ENCODE measurements at places on chromosomes 12 and 14.
A peak's percentile ranks its signal among the peaks of the same experiment; 100 is the strongest.

DNA sequence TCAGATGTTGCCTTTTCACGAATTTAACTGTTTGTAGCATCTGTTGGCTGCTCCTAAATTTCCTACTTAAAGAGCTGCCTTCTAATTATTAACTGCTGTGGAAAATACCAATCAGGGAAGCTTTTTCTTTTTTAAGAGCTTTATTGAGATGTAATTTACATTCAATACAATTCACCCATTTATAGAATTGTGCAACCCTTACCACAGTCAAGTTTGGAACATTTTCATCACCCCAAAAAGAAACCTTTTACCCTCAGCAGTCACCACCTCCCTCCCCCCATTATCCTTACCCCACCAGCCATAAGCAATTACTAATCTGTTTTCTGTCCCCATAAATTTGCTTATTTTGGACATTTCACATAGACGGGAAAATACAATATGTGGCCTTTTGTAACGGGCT is 1.4 kb downstream of the PCNX4 start:
- DNase-seq, result no peak

DNA sequence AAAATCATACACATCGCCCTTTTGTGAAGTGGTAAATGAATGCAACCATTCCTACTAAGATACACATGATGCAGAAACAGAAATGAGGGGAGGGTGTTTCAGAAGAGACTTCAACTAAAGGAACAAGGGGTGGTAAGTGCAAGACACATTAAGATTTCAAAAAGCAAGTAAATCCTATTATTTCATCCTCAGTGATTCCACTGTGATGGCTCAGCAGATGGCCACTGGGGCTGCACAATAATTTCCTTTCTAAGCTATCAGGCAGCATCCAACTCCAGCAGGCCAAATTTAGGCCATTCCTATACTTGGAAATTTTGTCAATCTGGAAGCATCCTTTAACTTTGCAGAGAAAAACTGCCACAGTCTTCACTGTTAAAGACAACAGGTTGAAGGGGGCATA is 272.4 kb downstream of the NELL2 start:
- no peak for DNase-seq

DNA sequence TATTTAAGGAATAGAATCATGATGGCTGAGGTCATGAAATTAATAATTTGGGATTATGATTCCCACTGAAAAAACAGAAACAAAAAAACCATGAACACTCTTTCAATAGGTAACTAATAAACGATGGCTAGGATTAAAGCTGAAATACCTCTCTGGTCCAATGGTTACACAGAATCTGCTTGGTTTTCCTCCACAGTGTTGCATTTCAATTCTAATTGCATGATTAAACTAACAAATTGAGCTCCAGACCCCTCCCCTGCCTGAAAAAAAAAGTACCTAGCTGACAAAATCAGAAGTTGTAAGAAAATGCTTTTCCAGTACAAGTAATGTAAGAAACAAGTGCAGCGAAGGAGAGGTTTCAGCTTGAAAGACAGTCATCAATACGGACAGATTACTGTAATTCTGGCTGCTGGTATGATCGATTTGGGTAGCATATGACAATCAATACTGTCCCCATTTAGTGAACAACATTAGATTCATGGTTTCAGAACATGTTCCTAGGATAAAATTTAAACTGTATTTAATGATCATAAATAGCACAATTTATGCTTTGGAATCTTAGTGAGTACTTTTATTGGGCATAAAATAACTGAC is 32.0 kb downstream of the INSM2 start:
- no peak for DNase-seq

- no peak for DNase-seq
Measured at GRCh38 chr12:24997970-24998582, 49.2 kb upstream of the BCAT1 start.

DNA sequence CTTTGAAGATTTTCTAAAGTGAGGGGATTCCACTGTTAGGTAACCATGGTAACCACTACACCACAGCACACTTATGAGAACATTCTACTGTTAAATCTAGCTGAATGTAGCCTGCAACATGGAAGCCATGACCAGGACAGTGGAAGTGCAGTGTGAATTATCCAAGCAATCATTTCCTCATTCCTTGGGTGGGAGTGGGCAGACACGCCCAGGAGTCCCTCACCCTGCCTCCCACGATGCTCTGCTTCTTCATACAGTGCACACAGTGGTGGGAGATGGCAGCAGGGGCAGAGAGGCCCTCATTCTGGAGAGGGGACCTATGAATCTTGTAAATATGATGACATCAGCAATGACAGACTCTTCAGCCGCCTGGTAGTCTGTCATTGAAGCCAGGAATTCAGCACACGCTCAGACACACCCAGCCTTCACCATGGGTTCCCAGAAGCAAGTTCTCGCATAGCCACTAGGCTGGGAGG is 70.1 kb upstream of the HOXC13 start:
- no peak for DNase-seq

DNA sequence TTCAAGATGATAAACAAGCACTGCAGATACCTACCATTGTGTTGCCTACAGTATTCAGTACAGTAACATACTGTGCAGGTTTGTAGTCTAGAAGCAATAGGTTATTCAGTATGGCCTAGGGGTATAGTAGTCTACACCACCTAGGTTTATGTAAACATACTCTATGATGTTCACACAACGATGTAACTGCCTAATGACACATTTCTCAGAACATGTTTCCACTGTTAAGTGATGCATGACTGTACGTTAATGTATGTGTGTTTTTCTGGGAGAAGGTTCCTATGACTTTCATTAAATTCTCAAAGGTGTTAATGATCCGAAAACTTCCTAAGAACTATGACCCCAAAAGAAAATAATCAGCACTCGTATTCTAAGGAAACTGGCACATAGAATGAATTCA is 20.9 kb upstream of the CALM1 start:
- no peak for DNase-seq

DNA sequence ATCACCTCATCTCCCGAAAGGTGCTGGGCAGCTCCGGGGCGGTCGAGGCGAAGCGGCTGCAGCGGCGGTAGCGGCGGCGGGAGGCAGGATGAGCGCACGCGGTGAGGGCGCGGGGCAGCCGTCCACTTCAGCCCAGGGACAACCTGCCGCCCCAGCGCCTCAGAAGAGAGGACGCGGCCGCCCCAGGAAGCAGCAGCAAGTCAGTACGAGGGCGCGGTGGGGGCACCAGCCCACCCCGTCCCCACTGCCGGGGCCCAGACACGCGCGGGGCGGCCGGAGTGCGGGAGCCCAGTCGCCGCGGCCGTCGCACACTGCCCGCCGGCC is 862 bp downstream of the HMGA2 start:
- no peak for DNase-seq

DNA sequence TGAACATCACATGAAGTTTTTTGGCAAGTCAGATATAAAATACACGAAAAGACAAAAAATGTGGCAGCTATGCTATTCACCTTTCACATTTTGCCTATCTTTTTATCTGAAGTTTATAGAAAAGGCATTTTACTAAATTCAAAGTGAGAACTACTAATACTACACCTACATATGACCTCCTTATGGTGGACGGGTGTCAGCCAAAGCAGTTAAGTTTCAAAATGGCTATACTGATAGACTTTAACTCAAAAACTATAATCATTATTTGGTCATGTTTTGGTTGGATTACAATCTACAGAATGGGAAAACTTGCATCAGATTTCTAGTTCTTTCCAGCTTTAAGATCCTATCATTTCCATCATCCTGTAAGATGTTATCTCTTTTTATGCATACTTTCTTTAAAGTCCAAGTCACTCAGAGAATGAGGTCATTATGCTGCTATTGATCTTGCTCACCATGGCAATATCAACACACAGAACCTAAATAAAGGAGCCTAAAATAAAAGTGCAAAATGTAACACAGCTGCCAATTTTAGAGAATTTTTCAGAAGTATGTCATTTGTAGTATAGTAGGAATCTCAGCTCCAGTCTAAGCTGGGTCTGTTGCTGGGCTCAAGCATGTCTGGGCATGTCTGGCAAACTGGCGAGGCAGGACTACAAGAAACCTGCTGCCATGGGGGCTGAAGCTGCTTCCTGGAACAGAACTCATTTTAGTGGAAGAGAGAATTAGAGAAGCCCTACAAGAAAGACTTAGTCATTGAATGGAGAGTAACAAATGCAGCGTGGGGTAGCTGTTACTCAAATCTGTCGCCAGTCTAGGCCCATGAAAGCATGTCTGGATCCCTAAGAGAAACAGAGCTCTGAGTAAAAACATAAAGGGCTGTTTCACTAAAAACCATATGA is 7.6 kb upstream of the AEBP2 start:
- no peak for DNase-seq

GRCh38 chr12:12474931-12475795 is 87.5 kb downstream of the DUSP16 start:
- no peak for DNase-seq

GRCh38 chr14:93994919-93995682 is 2.0 kb upstream of the CCDC197 start:
- DNase-seq, result no peak

DNA sequence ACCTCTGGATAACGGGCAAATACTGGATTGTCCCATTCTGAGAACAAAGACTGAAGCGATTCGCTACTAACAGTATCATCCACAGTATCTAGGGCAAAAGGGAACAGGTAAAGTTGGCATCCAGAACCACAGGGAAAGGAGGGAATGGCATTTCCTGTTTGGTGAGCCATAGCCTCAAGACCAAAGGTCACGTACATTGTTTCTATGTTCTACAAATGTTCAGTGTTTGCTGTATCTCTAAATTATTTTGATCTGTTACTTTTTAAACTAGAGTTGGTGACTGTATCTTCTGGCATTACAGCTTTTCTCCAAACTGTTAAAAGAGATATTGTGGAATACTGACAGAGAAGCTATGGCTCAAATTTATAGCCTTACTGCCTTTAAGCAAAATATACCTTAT is 9.7 kb downstream of the MLH3 start:
- DNase-seq, result no peak

GRCh38 chr14:42628602-42629001 is 1021.9 kb downstream of the LRFN5 start:
- DNase-seq, result no peak

- no peak for DNase-seq
Measured at GRCh38 chr14:29857551-29857950, 70.1 kb downstream of the PRKD1 start.

GRCh38 chr12:95248604-95249360 is 31.2 kb downstream of the VEZT start:
- DNase-seq, result peak; percentile 87

GRCh38 chr12:108668542-108668941 is 34.8 kb upstream of the SELPLG start:
- no peak for DNase-seq

DNA sequence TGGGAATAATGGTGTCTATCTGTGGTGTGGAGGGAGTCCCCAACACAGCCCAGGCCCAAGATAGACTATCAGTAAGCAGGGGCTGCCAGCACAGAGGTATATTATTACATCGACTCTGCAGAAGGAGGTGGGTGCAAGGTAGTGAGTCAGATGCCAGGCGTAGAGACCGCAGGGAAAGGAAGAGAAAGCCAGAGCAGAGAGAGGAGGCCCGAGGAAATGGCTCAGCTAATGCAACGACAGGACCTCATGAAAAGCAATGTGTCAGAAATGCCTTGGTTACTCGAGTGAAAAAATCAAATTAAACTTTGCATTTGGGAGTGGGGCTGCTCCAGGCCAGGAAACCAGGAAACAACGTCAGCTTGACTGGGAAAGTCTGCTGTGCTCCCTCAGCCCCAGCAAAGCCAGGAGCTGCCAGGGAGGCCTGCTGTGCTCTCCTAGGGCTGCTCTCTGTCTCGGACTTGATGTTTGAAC is 173.2 kb downstream of the SUDS3 start:
- no peak for DNase-seq

DNA sequence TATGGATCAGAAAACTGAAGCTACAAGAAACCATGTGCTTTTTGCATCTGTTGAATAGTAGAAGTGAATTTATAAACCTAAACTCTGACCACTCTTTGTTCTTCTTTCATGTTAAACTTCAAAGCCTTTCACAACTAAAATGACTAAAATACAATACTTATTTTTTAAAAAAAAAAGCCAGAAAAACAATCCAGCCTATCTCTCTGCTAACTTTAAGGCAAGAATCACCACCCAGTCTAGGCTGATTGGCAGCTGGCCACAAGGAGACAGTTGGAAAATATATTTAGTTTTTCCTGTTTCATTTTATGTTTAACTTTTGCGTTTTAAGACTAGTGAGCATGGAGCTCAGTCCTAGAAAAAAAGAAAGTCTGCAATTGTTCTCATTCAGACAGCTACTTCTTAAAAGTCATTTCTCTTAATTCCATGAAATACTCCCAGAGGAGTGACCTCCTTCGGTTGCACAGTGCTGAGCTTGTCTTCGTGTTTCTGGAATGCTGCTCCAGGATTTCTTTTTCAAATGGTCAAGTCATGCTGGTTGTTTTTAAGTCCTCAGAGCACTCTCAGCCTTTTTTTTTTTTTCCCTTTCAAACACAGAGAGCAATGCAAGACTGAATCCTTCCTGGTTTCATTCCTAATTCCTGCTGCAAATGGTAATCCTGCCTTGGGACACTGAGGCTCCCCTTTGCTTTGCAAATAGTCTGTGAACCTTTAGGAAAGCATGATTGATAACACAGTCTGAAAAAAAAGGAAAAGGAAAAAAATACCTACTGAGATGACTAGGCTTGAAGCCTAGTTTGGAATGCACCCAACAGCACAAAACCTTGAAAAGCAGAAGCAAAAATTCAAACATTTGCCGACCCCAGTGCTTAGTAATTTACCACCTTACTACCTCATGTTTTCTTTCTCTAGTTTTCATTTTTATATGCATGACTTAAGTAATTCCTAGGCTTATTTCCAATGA is 233.3 kb upstream of the DAAM1 start:
- DNase-seq, result no peak

DNA sequence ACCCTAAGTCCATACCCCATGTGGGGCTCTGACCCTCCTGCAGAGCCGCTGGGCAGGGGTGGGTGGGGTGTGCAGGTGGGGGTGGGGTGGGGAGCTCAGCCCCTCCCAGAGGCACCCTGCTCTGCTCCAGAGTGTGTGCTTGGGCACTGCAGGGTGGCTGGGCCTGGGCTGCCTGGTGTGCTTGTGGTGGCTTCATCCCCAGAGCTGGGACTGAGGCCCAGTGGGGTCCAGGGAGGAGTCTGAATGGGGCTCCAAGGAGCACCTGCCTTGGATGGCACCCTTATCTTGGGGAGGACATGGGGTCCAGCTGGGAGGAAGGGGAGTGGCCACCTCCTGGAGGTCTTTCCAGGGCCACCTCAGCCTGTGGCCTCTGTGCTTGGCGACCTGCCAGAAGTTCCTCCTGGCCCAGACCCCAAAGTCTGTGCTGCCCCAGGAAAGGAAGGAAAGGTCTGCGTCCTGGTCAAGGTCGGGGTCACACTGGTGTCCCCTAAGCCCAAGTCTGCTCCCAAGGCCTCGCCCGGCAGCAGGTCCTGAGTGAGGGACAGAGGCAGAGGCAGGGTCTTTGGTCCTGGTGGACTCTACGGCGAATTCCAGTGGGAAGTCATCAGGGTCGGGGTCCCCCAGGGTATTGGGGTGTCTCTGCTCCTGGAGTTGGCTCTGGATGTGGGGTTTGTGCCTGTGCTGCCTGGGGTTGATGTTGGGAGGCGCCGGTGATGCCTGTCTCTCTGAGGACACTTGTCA is 373.4 kb downstream of the TMEM121 start:
- DNase-seq, result no peak
